ENCODE measurements at places on chromosomes 12 and 14.

DNA sequence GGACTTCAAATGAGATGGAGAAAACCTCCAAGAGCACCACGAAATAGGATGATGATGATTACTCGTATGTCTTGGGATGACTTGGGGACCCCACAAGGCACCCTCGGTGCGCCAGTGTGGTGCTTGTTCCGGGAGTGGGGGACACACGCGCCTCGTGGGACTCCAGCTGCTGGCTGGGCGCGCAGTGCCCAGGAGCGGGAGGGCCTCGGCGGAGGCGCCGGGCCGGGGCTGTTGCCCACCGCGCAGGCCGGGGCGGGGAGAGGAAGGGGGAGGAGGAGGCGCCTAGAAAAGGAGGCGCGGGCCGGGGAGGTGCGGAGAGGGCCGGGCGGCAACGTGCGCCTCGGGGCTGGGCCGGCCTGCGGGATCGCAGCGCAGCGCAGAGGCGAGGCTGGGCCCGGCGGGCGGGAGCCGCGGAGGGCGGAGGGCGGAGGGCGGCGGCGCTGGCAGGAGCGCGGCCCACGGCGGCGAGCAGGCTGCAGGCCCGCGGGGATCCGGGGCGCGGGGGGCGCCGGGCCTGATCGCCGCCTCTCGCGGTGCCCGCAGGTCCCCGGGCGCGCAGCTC lies at the start of gene RFLNA:
Gene RFLNA, plus strand, starts transcription at position 314 of the 562 bp plus-strand sequence. CDS start 337 bp downstream, outside the sequence.
- no peak for DNase-seq

DNA sequence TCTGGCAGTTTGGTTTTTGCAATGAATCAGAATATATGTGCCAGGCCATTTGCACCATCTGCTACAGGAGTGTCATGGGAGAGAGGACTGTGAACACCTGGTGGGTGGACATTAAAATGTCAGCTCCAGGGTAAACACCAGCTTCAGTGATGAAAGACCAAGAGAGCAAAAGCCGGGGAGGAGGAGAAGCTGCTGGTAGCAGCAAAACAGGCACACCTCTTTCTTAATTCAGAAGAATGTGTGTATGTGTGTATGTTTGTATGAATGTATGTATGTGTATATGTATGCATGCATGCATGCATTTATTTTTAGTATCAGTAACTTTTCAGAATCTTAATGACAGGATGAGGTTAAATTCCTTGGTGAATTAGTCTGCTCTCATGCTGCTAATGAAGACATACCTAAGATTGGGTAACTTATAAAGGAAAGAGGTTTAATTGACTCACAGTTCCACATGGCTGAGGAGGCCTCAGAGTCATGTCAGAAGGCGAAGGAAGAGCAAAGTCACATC lies 357.4 kb upstream of the PRICKLE1 start:
- DNase-seq = no peak

- DNase-seq = no peak
Observed at GRCh38 chr12:116759783-116760621, 21.9 kb downstream of the RNFT2 start.

- DNase-seq = peak; percentile 79
Observed at GRCh38 chr14:99654235-99654985, 9.5 kb downstream of the HHIPL1 start.

- DNase-seq = no peak
Observed at GRCh38 chr12:94299846-94300245, 151.5 kb downstream of the PLXNC1 start.

DNA sequence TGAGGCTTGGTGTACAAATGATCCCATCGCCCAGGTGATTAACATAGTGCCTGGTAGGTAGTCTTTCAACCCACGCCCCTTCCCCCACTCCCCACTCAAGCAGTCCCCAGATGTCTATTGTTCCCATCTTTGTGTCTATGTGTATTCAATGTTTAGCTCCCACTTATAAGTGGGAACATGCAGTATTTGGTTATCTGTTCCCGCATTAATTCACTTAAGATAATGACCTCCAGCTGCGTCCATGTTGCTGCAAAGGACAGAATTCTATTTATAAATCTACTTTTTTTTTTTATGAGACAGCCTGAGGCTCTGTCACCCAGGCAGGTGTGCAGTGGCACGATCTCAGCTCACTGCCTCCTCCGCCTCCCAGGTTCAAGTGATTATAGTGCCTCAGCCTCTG lies 15.7 kb downstream of the SPX start:
- no peak for DNase-seq

DNA sequence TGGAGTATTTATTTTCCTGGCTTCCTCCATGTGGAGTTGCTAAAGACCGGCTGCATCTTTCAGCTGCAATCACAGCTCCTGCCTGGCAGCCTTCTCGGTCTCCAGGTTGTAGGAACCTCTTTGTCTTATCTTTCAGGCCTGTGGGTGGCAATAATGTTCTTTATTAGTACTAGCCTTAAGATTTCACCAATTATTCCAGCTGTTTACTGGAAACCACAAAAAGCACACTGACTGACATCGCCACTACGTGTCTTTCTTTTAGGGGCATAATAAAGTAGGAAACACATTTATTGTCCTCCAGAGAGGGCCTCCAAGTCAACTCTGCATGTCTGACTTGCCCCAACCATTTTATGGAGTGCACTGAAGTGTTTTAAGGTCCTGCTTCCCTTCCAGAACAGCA lies 1116.5 kb upstream of the TMEM132C start:
- DNase-seq = no peak

DNA sequence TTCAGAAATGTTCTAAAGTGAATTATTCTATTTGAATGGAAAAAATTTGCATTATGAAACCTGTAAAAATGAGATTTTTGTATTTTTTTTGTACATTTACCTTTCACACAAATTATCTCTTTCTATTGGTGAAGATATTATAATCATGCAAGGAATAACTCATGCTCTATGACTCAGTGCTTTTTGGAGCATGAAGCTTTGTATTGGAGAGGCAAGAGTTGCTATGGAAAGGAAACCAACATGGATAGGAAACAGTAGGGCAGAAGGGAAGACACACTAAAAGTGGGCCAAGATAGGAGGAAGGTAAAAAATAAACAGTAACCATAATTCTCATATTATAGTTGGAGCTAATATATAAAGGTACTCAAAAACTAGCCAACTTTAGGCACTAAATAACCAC lies 79.0 kb downstream of the PLCZ1 start:
- no peak for DNase-seq

All from AG10803 (cell line).